ENCODE measurements at places on chromosomes 11 and 22.

DNA sequence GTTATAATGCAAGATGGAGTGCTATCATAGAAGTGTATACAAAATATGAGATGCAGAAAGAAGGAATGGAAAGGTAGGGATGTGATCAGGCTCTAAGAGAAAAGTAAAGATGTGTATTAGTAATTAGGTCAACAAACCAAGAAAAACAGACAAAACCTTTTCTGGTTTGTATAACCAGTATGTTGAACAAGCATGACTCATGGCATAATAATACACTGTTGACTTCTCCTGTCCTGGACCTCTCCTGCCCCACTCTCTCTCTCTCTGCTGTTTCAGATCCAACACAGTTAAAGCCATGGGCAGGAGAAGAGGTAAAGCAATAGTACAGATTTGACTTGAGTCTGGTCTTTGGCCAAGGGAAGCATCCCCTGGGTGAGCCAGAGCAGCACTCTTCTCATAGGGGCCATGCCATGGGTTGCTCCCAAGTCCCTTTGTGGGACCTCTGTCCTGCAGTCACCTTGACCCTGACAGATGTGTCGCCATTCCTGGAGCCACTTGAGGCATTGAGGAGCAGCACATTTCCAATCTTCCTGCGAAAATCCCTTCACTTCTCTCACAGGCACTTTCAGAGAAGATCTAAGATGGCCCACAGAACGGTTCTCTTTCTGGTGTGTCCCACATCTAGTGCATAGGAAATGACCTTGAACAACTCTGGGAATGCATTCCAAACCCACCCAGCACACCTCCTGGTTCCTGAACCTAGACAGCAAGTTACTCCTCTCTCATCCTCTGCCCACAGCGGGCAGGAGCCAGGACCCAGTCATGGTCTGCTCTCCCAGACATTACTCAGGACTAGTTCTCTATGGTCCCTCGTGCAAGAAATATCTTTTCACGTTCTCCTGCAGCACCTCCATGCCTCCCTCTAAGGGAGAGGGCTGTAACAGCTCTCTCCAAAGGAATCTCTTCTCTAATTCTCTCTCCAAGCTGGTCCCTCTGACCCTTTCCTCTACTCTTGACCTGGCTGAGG lies 58.2 kb upstream of the PRSS23 start:
- DNase-seq: no peak

DNA sequence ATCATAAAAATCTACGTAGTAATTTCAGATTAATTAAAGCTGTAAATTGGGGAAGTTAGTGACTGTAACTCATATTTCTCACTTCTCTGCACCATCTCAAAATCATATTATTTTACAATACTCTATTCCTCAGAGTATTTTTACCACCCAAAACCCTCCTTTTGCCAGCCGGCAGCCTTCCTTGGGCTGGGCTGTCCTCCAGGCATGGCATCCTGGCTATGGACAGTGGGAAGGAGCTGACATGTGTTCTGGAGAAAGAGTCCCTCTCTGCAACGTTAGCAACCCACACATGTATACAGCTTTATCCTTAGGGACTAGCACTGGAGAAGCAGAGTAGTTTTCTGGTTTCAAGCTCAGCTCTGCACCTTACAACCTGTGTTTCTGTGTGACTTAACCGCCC lies 86.8 kb downstream of the DSCAML1 start:
- no peak for DNase-seq

- DNase-seq: no peak
Observed at GRCh38 chr11:13837286-13837685, 125.2 kb upstream of the SPON1 start.

DNA sequence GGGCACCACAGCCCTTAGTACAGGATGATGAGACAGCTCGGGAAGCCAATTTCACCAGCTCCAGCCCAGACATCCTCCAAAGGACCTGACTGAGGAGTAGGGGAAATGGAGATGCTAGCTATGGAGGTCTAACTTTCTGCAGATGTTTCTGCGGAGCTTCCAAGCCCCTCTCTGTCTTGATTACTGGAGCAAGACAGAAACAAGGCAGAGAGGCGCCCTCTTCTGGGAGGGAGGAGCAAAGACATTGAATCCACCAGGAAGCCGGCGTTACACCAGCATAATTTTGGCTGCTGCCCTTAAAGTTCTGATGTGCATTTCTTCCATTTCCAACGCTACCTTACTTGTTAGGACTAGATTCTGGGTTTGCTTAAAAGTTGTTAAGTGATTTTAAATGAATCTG lies 107.3 kb upstream of the HSD17B12 start:
- no peak for DNase-seq

- no peak for DNase-seq
Observed at GRCh38 chr11:8638300-8638699, 44.2 kb downstream of the TRIM66 start.

DNA sequence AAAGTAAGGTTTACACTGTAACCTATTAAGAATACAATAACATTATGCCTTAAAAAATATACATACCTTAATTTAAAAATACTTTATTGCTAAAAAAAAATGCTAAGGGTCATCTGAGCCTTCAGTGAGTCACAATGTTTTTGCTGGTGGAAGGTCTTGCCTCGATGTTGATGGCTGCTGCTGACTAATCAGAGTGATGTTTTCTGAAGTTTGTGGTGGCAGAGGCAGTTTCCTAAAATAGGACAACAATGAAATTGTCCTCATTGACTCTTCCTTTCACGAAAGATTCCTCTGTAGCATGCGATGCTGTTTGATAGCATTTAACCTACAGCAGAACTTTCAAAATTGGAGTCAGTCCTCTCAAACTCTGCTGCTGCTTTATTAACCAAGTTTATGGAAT lies 97.6 kb downstream of the FAT3 start:
- no peak for DNase-seq

DNA sequence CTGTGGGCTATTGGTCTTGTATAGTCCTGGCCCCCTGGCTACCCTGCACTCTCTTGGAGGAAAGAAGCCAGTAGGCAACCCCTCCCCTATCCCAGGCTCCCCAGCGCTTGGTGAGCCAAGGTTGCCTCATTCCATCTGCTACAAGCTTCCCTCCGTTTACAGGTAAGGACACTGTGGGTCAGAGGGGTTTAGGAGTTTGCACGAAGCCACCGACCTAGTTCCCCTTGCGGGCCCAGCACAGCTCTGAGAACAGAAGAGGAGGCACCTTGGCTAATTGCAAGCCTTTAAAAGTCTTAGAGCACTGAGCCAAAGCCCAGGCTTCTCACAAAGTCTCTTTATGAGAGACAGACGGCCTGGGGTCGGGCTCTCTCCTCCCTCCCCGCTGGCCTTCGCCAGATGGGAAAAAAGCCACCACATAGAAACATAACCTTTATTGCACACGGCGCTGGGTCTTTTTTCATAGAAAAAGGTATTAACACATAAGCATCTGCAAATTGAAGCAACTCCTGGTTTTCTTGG lies 99.8 kb downstream of the CEP164 start:
- DNase-seq: no peak

- no peak for DNase-seq
Observed at GRCh38 chr11:66862559-66863037, 5.7 kb downstream of the LRFN4 start.

DNA sequence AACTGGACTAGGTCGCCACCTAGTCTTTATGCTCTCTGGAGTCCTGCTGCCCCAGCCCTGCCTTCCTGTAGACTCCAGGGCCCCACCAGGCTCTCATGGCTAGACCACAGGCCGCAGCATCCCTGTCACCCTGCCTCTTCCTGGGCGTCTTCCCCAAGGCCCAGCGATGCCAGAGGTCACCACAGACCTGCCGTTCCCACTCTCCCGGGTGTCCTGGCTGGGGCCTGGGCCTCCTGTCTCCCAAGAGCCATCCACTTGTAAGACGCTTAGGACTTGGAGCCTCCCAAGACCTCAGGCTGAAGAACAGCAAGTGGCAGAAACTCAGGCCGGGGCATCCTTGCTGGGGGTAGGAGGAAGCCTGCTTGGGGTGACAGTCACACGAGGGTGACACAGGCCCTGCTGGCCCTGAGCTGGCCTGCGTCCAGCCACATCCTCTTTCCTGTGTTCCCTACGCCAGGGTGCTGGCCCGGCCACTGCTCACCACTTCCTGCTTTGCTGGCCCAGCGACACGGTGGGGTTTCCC lies 2.0 kb upstream of the TCIRG1 start:
- no peak for DNase-seq

GRCh38 chr11:120919566-120919965 lies 104.3 kb upstream of the TBCEL start:
- no peak for DNase-seq

GRCh38 chr11:85171648-85172257 lies 455.4 kb downstream of the DLG2 start:
- DNase-seq: no peak

- DNase-seq: no peak
Observed at GRCh38 chr11:76337923-76338322, 43.0 kb downstream of the THAP12 start.

GRCh38 chr22:24982301-24983056 lies 30.0 kb downstream of the KIAA1671 start:
- DNase-seq: no peak

GRCh38 chr11:89220684-89221339 lies 43.1 kb downstream of the TYR start:
- DNase-seq: no peak

- DNase-seq: no peak
Observed at GRCh38 chr11:14015711-14016110, 53.2 kb downstream of the SPON1 start.
